ENCODE measurements at places on chromosomes 4 and X.

DNA sequence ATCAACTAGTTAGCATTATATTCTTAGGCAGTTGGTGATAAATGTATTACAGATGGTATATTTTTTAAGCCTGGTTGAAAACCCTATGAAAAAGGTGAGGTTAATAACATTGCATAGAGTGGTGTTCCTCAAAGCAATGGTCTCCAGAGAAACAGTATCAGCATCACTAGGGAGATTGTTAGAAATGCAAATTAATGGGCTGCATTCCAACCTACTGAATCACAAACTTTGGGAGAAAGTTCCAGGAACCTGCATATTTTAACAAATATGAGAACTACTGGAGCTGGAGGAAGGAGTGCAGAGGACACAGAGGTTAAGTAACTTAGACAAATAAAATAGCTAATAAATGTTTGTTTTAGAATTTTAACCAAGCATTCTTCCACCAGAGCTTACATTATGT, 166.9 kb upstream of the PCDH10 start:
- no peak for DNase-seq

DNA sequence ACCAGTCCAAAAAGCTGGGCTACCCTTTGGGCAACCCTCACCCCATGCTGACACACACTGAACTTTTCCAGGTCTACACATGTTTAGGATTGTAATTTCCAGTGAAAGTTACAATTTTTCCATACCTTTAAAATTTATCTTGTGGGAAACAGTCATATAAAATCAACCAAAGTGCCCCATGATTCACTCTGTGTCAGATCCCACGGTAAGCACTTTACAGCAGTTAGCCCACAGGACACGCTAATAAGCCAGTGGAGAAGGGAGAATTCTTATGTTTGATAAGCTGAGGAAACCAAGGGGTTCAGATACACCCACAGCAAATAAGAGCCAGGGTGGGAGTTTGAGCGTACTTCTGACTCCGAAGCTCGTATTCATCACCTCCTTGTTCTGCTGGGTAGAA, 72.4 kb upstream of the TBL1X start:
- DNase-seq = no peak

DNA sequence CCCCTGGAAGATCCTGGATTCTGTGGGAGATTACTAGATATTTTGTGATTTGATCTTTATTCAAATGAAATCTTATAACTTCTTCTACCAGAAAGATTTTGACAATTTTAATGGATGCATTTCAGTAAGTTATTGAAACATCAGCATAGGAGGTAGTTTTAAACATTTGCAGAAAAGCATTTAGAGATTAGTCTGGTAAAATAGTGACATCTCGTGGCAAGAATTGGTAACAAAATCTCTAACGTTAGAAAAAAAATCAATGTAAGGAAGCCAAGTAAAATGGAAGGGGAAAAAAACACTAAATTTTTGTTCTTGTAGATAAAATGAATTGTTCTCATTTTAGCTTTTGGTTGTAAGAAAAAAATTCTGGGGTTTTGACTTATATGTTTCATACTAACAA, 73.3 kb downstream of the TASL start:
- DNase-seq = peak; percentile 10

GRCh38 chr4:53974561-53974960, 89.8 kb downstream of the CHIC2 start:
- DNase-seq = no peak

- DNase-seq = peak; percentile 58
Observed at GRCh38 chr4:78057135-78057599, at the start of gene FRAS1. TSS of gene FRAS1 (plus strand) at chr4:78057323. CDS start at chr4:78058010, 687 bp downstream.

GRCh38 chrX:107493141-107493540, 43.7 kb downstream of the FRMPD3 start:
- no peak for DNase-seq

DNA sequence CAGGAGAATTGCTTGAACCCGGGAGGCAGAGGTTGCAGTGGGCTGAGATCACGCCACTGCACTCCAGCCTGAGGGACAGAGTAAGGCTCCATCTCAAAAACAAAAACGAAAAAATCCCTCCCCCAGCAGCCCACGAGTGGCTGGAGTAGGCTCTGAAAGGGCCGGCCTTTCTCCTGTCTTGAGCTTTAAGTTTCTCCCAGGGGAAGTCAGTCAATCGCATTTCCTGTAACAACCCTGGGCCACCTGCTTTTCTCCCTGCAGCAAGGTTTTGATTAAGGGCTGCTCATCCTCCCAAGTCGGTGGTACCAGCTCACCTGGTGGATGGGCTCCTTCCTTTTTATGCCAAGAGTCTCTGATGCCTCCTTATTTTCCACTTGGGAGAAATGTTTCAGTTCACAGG, 2.0 kb upstream of the NYX start:
- DNase-seq = no peak

- DNase-seq = no peak
Observed at GRCh38 chr4:35975617-35976355, 268.5 kb downstream of the ARAP2 start.

GRCh38 chrX:12950851-12951594, 23.9 kb upstream of the TMSB4X start:
- DNase-seq = no peak

All from SW480 (cell line).